Immature natural killer cell (primary cell): ENCODE measurements at places on chromosomes 12 and 14.

- no peak for DNase-seq
Measured at GRCh38 chr12:44654646-44655639, 221.2 kb downstream of the NELL2 start.

GRCh38 chr12:44930972-44931600 lies 55.0 kb upstream of the NELL2 start:
- DNase-seq: peak; percentile 66

DNA sequence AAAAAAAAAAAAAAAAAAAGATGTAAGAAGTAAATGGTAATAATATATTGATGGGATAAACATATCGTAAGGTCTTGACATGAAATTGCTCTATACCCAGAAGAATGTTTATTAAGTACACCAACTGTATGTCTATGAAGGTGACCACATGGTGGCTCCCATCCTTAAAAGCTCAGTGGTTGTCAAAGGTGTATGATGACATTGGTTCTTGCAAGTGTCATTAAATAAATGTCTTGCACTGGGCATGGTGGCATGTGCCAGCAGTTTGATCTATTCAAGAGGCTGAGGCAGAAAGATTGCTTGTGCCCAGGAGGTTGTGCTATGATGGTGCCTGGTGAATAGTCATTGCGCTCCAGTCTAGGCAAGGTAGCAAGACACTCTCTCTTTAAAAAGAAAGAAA lies 10.4 kb downstream of the CCT2 start:
- no peak for DNase-seq

- DNase-seq: no peak
Measured at GRCh38 chr14:101404426-101405170, 156.7 kb upstream of the DIO3 start.

DNA sequence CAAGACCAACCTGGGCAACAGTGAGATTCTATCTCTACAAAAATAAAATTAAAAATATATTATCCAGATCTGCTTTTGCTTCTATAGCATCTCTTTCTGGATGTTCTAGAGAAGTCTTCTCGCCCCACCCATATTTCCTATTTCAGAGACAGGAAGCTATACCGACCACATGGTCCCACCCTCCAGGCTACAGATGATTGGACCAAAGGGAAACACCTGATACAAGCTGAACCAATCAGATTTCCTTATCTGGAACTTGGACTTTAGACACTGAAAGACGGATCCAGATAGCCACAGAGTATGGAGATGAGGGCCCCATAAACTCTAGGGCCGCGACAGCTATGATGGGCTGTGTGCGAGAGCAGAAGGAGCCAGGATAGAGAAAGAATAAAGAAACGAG lies 48.7 kb downstream of the CCDC60 start:
- no peak for DNase-seq

- DNase-seq: no peak
Measured at GRCh38 chr12:108141600-108142130, 12.6 kb downstream of the WSCD2 start.

DNA sequence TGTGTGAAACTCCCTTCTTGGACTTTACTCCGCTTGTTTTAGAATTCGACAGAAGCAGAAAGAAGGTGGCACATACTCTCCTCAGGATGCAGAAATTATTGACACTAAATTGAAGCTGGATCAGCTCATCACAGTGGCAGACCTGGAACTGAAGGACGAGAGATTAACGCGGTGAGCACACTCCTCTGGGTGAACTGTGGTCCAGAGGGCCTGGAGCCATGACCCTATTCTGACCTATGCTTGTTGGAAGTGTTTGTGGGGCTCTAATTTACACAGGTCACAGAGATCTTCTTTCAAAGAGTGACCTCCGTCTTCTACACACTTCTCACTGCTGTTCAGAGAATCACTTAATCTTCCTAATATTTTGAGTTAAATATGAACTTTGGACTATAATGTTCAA lies 72.5 kb upstream of the MYF6 start:
- no peak for DNase-seq

DNA sequence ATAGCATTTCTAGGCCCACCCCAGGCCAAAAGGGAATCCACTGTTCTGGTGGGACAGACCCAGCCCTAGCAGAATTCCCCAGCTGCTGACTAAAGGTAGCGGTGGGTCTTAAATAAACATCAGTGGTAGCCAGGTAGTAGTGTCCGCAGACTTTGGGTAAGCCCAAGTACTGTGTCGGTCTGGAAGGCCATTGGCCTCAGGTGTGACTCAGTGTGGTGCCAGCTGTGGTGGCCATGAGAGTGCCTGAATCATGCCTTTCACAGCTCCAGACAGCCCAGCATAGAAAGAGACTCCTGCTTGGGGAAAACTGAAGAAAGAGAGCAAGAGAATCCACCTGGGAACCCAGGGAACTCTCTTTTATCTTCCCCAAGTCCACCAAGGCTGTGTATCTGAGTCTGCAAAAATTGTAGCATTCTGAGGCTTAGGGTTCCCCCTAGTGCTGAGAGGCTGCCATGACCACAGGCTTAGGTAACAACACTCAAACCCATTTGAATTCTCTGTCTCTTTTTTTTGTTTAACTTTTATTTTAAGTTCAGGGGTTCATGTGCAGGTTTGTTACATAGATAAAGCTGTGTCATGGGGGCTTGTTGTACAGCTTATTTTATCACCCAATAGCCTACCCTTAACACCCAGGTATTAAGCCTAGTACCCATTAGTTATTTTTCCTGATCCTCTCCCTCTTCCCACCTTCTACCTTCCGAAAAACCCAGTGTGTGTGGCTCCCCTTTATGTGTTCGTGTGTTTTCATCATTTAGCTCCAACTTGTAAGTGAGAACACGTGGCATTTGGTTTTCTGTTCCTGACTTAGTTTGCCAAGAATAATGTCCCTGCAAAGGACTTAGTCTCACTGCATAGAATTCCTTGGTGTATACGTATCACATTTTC lies 16.7 kb upstream of the CD163L1 start:
- DNase-seq: peak; percentile 7

- no peak for DNase-seq
Measured at GRCh38 chr12:106308611-106309010, 6.1 kb downstream of the TCP11L2 start.

- DNase-seq: no peak
Measured at GRCh38 chr14:102775855-102776760, 1.1 kb upstream of the TRAF3 start.

DNA sequence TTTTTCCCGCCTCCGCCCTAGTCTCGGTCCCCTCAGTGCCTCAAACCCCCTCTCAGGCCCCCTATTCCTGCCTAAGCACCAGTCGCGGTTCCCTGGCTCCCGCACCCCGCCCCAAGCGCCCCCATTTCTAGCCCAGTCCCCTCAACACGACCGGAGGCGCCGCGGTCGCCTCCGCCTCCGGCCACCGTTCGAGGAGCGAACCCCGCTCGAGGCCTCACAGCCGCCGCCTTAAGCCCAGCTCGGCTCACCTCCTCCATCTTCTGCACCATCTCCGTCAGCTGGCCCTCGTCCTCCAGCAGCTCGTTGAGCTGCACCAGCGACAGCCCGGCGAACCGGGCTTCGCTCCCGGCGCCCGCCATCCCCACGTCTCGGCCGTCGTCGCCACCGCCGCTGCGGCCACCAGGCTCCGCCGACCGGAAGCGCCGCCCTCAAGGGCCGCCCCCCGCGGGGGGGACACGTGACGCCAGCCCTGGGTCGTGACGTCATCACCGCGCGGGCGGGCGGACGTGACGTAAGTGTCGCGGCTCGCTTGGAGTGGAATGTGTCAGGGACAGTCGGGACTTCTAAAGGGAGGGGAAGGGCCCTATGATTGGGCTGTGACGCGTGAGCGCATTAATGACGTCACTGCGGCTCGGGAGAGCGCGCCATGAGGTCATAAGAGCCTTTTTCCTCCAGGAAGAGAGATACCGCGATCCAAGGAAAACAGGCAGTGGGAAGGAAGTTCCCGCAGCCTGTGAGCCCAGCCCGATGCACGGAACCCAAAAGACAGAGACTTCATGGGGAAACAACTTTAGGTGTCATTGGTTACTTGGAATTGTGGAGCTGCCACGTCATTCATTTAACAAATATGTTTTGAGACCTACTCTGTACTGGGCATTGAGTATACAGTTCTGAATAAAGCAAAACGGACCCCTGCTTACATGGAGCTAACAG lies at the start of gene VPS37B:
Gene VPS37B, minus strand, starts transcription at position 421 of the 933 bp plus-strand sequence. Its CDS starts 62 bp downstream, at position 359.
- peak; percentile 98 for DNase-seq

DNA sequence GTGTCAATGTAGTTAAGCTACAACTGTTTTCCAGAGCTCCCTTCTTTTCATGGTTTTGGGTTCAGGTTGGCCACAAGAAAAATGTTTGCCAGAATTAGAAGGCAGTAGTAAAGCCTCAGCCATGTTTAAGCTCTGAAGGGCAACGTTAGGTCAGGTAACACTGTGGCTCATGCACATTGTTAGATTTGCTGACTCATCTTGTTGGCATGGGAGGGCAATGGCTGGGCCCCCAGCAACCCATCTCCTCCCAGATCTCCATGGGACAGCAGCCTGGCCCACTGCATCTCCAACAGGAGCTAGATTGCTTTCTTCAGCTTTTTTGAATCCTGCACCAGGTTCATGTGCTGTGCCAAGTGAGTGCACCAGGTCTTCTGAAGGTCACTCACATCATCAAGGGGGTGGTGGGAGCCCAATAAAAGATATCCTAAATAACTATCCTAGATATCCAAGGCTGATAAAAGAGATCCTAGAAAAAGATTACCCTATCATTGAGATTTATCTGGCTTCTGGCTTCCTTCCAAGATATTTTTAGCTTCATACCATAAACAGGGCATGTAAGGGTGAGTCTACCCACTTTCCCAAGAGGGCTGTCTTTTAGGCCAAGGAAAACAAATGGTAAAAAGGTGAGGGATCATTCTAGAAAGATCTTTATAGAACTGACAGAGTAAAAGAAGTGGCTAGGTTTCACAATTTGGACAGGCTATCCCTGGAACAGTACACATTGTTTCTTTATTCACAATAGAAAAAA lies 28.9 kb downstream of the PTGER2 start:
- DNase-seq: no peak

GRCh38 chr14:78967111-78967809 lies 797.1 kb downstream of the NRXN3 start:
- no peak for DNase-seq

- DNase-seq: no peak
Measured at GRCh38 chr12:51951843-51952722, 584 bp downstream of the ACVR1B start.

DNA sequence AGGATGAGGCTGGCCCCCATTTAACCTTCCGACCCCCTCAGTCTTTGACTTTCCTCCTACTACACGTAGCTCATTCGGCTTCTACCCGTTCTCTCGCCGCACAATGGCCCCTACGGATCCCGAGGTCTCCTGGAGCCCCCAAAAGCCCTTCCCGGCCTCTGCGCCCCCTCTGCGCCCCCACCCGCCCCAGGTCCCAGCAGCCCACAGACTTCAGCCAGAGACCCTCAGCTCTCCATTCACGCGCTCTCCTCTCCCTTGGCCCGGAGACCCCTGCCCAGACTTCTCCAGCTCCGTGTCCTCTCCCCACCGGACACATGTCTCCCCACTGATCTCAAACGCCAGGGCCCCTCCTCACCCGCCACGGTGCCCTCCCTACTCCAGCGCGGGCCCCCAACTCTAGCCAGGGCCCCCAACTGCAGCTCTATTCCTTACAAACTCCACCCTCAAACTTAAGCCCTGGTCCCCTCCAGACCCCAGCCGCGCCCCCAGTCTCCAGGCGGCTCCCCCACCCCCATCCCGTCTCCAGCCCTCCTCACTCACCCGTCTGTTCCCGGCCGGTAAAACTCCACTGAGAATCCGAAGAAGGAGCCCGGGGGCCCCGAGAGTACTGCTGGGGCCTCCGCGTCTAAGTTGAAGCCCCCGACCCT lies 502 bp downstream of the ITGA5 start:
- DNase-seq: peak; percentile 12

DNA sequence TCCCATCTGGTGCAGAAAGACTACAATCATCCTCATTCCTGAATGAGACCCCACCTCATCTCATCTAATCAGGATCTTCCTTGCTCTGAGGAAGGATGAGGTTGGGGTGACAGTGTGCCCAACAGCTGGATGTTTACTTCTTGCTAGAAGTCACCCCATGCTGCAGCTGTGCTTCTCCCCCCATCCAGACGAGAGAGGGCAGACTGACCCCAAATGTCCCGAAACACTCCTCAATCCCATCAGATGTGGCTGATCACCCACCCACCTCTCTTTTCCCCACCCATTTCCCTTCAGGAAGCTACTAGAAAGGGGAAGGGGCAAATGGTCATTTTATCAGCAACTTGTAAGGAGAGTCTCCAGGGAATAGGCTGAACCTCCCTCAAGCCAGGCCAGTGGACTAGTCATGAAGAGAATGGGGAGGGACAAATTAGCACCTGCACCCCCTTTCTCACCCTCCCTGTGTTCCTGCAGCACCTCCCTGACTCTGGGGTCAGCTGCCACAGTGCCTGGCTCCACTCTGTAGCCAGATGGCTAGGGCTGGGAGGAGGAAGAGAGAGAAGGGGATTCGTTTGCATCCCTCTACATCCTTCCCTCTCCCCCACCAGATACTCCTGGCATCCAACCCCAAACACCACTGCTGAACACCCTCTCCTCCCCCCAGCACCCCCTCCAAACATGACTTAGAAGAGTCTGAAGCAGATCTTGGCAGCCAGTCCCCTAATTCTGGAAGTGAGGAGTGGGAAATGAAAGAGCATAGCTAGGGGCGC lies 2.8 kb upstream of the BAZ2A start:
- no peak for DNase-seq

GRCh38 chr14:64444140-64444539 lies 21.2 kb upstream of the AKAP5 start:
- no peak for DNase-seq

DNA sequence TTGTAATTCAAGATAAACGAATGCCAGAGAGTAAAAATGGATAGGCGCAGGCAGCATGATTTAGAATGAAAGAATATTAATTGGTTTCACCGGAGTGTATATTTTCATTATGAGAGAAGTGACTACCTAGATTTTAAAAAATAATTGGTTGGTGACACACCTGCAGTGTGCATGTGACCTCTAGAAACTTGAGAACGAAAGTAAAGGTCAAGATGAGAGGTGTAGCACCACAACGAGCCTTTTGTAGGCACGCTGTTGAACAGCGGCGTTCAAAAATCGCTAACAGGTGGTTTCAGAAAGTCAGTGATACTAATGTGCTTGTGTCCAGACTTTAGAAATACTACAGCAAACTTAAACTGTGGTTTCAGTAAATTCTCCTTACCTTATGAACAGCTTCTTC lies 123.8 kb downstream of the NPAS3 start:
- no peak for DNase-seq

GRCh38 chr14:49310298-49310697 lies 275.9 kb downstream of the RPS29 start:
- no peak for DNase-seq

GRCh38 chr12:44389038-44389437 lies 487.1 kb downstream of the NELL2 start:
- no peak for DNase-seq

DNA sequence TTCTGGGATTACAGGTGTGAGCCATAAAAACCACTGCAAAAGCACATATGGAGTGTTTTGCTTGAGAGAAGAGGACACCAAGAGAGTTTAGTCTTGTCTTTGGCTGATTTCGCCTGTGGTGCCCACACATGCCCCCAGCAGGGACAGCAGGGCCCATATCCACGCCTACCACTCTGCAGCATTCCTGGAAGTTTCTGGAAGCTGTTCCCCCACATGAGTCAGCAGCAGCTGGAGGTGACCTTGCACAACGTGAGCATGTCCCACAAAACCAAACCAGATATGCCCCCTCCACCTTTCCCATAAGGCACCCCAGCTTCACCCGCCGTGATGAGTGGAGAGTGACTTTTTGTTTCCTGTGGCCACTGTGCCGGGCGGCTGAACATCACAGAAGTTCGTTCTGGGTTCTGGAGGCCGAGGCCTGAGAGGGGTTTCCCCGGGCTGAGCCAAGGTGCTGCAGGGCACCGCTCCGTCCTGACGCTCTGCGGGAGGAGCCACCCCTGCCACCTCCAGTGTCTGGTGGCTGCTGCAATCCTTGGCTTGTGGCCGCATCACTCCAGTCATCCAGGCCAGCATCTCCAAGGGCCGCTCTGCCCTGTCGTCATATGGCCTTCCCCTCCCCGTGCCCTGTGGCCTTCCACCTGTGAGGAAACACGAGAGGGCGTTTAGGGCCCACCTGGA lies 4.7 kb downstream of the ASPG start:
- no peak for DNase-seq
